ENCODE measurements at places on chromosomes 6 and 20.

- no peaks in the 10 kb centered on the region for H3K4me1 ChIP-seq
- no peak for DNase-seq
- peaks cover 30% of the 10 kb centered on the region for H3K27me3 ChIP-seq
- no peaks in the 10 kb centered on the region for H3K36me3 ChIP-seq
- H3K4me3 ChIP-seq, result no peak overlapping the region
Observed at GRCh38 chr6:169965239-169965638, 213.8 kb downstream of the ERMARD start.

DNA sequence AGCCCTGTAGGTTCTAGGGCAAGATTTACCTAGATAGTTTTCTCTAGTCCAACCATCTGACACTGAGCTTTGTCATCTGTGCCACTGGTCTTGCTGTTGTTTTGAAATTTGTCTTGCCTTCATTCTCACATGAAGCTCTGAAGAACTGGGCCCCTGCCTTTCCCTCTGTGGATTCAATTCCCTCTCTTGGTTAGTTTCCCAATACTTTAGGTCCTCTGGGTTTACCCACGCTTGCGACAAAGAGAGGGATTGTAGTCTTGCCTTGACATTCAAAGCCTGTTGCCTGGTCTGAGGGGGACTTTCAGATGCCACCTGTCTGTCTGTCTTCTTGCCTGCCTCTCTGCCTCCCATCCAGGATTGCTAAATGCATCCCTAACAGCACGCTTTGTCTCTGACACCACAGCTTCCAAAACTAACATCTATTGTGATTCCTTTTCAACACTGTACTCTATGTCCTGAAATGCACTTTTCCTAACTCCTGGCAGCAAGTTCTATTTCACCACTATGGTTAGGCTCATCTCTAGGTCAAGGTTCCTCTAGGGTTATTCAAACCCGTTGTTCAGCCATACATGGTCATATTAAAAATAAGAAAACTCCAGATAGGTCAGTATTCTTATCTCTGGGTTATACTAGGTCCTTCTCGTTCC, 25.5 kb upstream of the MANEA start:
- no peaks in the 10 kb centered on the region for H3K4me1 ChIP-seq
- DNase-seq, result no peak
- H3K27me3 ChIP-seq, result no peaks in the 10 kb centered on the region
- no peak overlapping the region for H3K27ac ChIP-seq

DNA sequence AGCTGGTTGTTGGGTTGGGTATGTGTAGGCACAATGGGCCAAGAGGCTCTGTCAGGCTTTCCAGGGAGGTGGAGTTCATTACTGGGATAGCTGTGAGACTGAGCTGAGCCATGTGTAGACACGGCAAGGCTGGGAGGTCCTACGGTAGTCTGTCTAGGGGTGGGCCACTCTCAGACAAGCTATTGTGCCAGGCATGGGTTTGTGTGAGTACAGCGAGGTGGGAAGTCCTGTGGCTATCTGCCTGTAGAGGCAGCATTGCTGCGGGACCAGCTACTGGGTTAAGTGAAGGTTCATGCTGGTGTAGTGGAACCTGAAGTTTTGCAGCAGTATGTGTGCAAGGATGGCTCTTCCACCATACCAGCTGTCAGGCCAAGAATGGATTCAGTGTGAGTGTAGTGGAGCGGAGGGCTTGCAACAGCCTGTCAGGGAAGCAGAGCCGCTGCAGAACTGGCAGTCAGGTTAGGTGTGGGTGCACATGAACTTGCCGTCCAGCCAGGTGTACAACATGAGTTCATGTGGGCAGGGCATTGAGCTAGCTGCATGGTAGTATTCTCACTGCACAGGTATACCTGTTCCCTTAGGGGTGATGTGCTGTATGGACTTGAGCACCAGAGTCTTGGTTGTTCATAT, 78.0 kb upstream of the CENPW start:
- H3K4me1 ChIP-seq, result no peaks in the 10 kb centered on the region
- H3K36me3 ChIP-seq, result peaks cover 14% of the 10 kb centered on the region

- peaks cover 18% of the 10 kb centered on the region for H3K4me1 ChIP-seq
- no peak for DNase-seq
- no peaks in the 10 kb centered on the region for H3K36me3 ChIP-seq
- no peaks in the 10 kb centered on the region for H3K27me3 ChIP-seq
- H3K27ac ChIP-seq, result no peak overlapping the region
Observed at GRCh38 chr6:168583126-168583525, 142.1 kb downstream of the SMOC2 start.

DNA sequence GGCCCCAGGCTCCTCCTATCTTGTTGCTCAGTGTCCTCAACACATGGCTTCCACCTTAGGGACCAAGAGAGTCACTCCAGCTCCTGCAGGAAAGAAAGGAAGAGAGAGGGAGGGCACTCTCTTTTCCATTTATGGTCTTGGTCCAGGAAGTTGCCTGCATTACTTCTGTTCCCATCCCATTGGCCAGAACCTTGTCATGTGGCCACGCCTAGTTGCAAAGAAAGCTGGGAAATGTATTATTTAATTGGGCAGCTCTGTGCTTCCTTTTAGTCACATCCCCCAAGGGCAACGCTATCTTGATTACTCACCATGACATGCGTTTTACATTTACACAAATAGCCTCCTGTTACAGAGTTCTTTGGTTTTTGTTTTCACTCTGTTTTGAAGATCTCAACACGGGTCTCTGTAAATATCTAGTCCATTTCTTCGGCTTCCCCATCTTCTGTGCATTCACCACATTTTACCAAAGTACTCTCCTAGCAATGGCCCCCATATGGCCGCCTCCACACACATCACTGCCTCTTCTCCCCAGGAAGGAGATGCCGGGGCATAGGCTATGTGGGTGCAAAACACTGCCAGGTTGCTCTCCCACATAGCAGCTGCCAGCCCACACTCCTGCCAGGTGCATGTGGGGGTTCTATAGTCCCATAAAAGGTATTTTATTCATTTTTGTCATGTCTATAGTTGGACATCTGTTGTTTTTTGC, 35.7 kb upstream of the ZMYND8 start:
- H3K4me3 ChIP-seq, result no peak overlapping the region
- H3K36me3 ChIP-seq, result no peaks in the 10 kb centered on the region
- H3K4me1 ChIP-seq, result no peaks in the 10 kb centered on the region
- H3K27me3 ChIP-seq, result no peaks in the 10 kb centered on the region
- peak overlapping the region; percentile 81 for H3K27ac ChIP-seq

DNA sequence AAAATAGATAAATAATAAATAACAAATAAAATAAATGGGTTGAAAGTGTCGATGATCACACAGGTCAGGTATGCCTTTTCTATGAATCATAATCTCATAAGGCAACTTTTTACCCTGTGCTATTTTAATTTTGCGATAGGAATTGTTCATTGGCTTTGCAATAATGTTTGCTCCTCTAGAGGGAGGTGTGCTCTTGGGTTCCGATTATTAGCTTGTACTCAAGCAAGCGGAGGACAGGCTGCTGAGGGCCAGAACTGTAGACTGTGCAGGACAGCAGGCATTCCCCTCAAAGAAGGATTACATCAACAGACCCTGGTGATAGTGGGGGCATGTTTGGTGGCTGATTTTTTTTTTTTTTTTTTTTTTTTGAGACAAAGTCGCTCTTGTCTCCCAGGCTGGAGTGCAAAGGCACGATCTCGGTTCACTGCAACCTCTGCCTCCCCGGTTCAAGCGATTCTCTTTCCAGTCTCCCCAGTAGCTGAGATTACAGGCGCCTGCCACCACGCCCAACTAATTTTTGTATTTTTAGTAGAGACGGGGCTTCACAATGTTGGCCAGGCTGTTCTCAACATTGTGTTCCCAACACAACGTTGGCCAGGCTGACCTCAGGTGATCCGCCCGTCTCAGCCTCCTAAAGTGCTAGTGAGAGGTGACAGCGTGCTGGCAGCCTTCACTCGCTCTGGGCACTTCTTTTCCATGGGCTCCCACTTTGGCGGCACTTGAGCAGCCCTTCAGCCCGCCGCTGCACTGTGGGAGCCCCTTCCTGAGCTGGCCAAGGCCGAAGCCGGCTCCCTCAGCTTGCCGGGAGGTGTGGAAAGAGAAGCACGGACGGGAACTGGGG, 35.6 kb downstream of the RIOK1 start:
- H3K27me3 ChIP-seq, result no peaks in the 10 kb centered on the region
- no peak overlapping the region for H3K4me3 ChIP-seq

DNA sequence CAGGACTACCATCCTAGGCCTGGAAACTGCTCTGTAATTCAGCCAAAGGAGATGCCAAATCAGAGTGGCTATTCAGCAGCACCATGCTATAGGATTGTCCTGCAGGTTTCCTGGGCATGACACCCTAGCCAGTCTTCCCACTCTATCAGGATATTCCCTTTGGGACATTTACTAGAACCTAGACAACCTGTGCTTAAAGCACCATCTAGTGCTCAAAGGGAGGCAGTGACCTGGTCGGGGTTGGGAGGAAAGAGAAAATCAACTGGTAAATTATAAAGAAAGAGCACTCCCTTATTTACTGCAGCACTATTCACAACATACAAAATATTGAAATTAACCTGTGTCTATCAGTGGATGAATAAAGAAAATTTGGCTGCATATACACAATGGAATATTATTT, 67.2 kb upstream of the SMLR1 start:
- no peak for DNase-seq
- H3K27ac ChIP-seq, result no peak overlapping the region
- no peak overlapping the region for H3K4me3 ChIP-seq
- H3K27me3 ChIP-seq, result no peaks in the 10 kb centered on the region
- no peaks in the 10 kb centered on the region for H3K36me3 ChIP-seq

DNA sequence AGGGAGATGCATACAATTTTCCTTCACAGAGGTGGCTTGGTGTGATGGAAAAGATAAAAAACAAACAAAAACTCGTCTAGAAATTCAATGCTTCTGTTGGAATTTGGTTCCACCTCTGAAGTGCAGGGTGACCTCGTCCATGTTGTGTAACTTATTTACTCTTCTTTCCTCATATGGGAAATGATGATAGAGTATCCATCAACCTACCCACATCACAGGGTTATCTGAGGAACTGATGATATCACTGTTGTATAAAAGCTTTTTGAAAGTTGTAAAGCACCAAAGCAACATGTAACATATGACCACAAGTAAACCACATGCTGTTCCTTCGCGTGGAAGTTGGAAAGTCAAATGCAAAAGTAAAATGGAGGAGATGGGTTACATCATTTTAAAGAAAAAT, 212.0 kb upstream of the SGK1 start:
- no peak overlapping the region for H3K27ac ChIP-seq
- no peak overlapping the region for H3K4me3 ChIP-seq
- H3K36me3 ChIP-seq, result peaks cover 3% of the 10 kb centered on the region
- H3K4me1 ChIP-seq, result peaks cover 18% of the 10 kb centered on the region
- peaks cover 9% of the 10 kb centered on the region for H3K27me3 ChIP-seq

GRCh38 chr6:113629975-113630737, 227.0 kb upstream of the MARCKS start:
- DNase-seq, result no peak
- H3K4me1 ChIP-seq, result peaks cover 26% of the 10 kb centered on the region
- H3K27me3 ChIP-seq, result no peaks in the 10 kb centered on the region

GRCh38 chr20:46083531-46084061, 6.2 kb downstream of the NCOA5 start:
- H3K4me3 ChIP-seq, result no peak overlapping the region
- no peak for DNase-seq

DNA sequence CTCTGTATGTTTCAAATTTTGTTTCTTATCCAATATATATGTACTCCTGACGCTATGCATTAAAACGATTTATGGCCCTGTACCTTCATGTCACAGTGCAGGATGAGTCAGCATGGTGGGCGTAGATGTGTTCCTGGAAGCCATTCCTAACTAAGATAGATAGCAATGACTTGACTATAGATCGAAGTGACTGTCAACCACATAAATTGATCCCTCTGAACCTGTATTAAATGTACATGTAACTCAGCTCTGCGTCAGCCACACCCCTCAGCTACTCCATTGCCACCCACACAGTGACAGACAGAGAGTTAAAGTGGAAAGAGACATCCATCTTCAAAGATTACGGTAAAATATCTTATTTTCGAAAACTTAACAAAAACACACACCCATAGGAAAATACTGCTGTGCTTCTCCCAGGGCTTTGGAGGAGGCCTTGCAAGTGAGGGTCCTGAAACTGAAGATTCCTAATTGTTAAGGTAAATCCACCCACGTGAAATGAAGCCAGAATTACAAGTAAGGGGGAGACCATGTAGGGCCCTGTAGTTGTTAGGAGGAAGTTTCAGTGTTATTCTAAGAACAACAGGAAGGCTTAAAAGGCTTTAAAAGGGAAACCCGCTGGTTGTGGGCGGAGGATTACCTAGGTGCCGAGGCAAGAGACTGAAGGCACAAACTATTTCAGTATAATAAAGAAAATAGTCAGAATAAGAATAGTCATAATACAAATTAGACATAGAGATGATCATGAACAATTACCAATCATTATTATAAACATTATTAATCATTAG, 10.3 kb upstream of the RAD21L1 start:
- H3K27me3 ChIP-seq, result peaks cover 61% of the 10 kb centered on the region
- DNase-seq, result no peak
- H3K27ac ChIP-seq, result no peak overlapping the region
- H3K4me1 ChIP-seq, result peaks cover 5% of the 10 kb centered on the region

- H3K4me3 ChIP-seq, result no peak overlapping the region
- peaks cover 19% of the 10 kb centered on the region for H3K36me3 ChIP-seq
- no peaks in the 10 kb centered on the region for H3K27me3 ChIP-seq
- H3K4me1 ChIP-seq, result peaks cover 7% of the 10 kb centered on the region
- no peak overlapping the region for H3K27ac ChIP-seq
- no peak for DNase-seq
Observed at GRCh38 chr6:130026859-130027258, 8.5 kb downstream of the L3MBTL3 start.

DNA sequence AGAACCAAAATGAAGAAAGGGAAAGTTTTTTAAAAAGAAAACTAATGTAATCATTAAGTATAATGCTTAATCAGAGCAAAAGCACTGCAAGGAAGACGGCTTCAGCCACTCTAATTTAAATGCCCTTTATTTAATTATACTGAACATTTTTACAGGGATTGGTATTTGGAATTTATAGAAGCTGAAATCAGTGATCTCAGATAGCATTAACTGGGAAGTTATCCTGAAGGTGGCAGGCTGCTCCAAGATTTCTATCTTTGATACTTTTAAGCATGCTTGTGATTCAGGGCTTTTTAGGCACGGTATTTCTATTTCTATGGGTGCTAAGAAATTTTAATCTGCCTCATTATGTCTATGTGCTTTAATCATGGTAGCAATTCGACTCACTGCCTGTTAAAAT, 1.3 kb upstream of the NDUFAF4 start:
- peaks cover 8% of the 10 kb centered on the region for H3K36me3 ChIP-seq
- H3K27ac ChIP-seq, result no peak overlapping the region

DNA sequence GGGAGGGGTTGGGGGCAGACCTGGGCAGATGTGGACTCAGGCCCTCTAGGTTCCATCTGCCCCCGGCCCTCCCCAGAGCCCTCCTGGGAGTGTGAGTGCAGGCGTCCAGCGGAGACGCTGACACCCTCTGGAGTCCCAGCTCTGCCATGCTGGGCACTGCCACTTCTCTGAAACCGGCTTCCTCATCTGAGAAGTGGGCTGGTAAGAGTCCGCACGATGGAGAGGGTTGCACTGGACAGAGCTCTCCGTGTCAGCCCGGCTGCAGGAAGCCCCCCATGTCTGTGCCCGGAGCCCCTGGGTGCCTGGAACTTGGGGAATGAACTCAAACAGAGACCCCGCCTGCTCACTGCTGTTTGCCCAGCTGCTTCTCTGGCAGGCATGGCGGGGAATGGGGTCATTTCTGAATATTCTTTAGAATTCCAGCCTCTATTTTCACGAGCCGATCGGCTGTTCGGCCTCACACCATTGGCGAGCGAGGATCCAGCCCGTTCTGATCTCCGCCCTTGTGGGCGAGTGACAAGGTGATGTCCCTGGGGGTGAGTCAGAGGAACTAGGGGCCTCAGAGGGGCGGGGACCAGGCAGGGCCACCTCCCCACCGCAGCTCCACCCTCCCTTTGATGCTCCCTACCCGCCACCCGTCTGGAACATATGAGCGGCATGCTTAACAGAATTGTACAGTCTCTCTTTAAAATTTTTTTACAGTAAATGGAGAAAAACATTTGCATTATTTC, 47.8 kb upstream of the GATA5 start:
- no peak for DNase-seq
- H3K27ac ChIP-seq, result no peak overlapping the region
- H3K36me3 ChIP-seq, result no peaks in the 10 kb centered on the region
- peaks cover 11% of the 10 kb centered on the region for H3K4me1 ChIP-seq
- H3K4me3 ChIP-seq, result no peak overlapping the region

Measured in type B pancreatic cell (in vitro differentiated cells).